ENCODE measurements at places on chromosomes 1 and 21.

DNA sequence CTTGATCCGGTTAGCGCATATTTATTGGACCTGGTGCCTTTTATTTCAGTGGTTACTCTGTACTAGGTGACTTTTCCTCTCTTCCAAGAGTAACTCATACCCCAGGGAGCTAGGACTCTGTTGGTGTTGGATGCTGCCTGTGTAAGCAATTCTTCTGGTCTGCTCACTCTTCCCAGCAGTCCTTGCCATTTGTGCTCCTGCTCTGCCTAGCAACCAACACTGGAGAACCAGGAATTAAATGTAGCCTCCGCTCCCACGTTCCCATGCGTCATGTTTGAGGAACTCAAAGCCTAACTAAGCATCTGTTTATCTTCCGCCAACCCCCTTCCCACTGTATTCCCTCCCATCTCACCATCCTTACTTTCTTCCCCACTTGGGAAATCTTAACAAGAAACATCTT lies 65.7 kb upstream of the RAVER2 start:
- DNase-seq: no peak

- DNase-seq: no peak
These were observed 249.3 kb downstream of the ATG4C start for GRCh38 chr1:63033211-63033610.

DNA sequence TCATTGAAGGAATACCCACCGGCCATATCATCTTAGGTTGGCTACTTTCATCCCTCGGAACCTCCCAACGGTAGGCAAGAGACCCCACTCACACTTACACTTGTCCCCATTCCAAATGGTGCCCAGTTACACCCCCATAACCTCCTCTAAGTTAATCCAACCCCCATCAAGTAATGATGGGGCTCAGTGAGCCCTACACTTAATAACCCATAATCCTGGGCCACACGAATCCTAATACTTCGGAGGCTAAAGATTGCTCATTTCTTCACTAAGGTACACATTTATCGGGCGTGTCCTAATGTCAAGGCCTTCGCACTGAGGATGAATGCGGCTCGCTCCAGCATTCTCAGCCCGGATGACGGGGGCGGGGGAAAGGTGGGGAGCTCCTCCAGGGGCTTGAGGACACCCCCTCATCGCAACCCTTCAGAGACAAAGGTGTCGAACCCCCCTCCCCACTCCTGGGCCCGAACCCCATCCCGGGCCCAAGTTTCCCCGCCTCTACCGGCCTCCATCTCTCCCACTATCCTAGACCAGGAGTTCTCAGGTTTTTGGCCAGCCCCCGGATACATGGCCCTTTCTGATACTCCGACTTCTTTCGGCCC lies 435 bp downstream of the ILF2 start:
- no peak for DNase-seq

- peak; percentile 89 for DNase-seq
These were observed 2.1 kb downstream of the EVA1B start for GRCh38 chr1:36321119-36321951.

DNA sequence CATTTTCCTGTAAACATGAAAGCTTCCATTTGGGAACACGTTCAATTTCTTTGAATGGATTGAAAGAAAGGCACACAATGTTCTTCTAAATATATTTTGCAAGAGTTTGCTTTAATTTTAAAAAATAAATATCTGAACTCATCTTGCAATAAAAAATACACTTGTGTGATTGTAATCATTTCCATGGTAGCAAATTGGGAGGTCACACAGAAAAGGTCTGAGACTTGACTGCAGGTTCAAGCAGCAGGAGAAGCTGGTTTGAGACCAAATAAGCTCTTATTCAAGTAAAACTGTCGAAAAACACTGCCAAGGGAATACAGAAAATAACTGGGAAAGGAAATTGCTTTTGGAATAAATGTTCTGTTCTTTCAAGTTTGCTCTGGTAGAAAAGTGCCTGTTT lies 498.9 kb downstream of the ADGRL2 start:
- DNase-seq: no peak

GRCh38 chr1:213982672-213983492 lies 4.9 kb upstream of the PROX1 start:
- DNase-seq: no peak

GRCh38 chr1:55504306-55504731 lies 289.2 kb upstream of the USP24 start:
- DNase-seq: no peak

DNA sequence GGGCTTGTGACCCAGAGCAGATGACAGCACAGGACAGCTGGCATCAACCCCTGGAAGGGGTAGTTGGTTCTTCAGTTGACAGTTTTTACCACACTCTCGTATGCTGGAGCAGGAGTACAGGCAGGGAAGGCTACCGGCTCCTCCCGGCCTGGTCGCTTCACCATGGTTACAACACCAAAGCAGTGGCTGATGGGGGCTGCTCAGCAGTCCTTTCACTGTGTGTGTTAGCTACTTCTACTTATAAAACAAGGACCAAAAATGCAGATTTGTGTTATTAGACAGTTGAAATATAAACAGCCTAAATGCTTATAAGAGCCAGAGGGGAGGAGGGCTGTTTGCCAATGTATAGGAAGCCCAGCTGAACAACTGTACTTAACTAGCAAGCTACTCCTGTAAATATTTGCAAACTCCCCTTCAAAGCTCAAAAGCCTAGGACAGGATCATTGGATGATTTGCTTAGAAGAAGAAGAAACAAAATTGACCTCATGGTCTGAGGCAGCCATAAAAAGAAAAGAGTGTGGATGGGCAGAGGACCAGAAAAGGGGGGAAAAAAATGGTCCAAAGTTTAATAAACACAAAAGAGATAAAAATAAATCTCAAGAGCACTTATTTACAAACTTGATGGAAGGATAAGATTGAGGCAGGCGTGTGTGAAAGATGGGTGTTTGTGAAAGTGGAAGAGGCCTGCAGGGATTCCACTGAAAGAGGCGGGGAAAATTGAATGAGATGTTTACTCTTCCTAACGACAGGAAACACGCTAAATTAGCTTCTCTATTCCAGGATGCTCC lies 57.1 kb downstream of the TGFB2 start:
- DNase-seq: no peak

DNA sequence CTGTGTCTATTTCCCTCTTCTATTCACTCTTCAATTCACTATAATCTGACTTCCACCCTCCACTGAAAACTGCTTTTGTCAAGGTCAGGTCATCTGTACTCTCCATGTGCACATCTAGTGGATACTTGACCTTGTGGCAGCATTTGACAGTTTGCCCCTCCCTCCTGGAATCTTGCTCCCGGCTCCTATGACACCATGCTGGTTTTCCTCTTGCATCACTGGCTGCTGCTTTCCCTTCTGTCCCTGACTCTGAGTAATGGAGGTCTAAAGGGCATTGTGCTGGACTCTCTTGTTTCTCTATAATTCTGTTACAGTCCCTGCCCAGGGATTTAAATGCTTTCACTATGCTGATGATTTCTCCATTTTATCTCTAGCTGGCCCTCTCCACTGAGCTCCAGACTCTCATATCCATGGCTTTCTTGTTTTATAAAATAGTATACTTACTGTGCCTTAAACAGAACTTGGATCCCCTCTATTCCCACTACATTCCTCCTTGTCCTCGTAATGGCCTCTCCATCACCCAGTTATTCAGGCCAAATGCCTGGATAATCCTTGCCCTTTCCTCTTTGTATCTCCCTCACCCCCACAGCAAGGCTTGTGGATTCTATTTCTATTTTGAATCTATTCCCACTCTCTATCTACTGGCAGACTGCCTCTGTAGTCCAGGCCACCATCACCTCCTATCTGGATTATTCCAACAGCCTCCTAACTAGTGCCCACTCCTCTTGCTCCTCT lies 36.8 kb upstream of the PODN start:
- peak; percentile 42 for DNase-seq

GRCh38 chr1:107439567-107439966 lies 298.7 kb downstream of the NTNG1 start:
- DNase-seq: no peak

DNA sequence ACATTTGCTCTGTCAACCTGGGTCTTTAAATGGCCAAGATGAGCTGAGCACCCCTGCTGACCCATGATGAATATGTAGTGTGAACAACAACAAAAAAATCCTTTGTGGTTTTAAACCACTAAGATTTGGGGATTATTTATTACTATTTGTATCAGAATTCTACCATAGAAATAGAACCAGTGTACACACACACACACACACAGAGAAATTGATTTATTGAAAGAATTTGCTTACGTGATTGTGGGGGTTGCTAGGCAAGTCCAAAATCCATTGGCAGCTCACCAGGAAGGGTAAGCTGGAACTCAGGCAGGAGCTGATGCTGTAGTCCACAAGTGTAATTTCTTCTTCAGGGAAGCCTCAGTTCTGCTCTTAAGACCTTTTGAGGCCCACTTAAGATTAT lies 82.5 kb upstream of the MAP1LC3C start:
- no peak for DNase-seq

- DNase-seq: no peak
These were observed 6.7 kb downstream of the ROR1 start for GRCh38 chr1:63780565-63780964.

DNA sequence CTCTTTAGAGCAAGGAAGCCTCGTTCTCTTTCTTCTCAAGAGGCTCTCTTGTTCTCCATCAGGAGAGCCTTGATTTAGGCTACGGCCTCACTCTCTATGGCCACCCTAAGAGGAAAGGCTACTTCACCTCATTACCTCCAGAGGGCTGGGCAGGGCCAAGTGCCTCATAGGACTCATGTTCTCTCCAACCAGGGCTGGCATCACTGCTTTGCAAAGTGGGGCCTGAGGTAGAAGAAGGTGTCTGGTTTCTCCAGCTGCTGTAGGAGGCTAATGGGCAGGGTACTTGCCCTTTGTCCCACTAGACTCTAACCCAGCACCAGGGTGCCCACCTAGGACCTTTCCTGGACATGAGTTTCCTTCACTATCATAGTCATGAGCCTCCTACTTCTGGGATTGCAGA lies 2.1 kb upstream of the ATXN7L2 start:
- no peak for DNase-seq

GRCh38 chr21:34696121-34696520 lies 27.3 kb downstream of the CLIC6 start:
- no peak for DNase-seq

DNA sequence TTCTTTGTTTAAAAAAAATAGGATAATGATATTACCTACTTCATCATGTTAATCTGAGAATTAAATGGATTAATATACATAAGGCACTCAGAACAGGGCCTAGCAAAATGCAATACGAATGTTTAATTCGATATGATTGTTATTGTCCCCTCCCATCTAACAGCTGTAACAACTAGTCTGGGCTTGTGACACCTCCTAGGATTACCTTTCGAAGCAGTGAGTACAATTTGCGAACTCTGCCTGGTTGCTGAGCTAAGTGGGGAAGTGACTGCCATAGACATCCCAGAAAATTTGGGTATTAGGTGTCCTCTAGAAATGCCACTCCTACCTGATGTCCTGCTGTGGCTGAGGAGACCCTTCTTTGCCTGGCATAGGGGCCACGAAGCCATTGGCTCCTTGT lies 3.0 kb downstream of the RASSF5 start:
- no peak for DNase-seq

Measured in right renal pelvis (tissue), 4 donors.